Dermis blood vessel endothelial cell (primary cell): ENCODE measurements at places on chromosomes 5 and 9. TPM values are rescaled to one million over a fixed set of nuclear protein-coding genes. Genes with fewer than 3 reads are reported as not detected.

DNA sequence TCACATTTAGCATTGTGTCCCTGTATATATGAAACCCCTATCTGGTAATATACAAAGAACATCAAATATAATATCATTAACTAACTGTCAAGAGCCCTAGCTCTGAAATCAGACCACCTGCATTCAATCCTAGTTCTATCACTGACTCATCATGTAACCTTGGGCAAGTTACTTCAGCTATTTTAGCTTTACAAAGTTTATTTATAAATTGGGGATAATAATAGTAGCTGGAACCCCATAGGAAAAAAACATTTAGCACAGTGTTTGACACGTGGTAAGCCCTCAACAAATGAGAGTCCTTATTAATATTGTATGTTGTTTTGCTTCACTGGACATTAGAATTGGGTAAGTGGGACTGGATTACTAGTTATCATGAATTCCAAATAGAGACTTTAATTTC lies 157.5 kb downstream of the EBF1 start:
- no peak for DNase-seq

DNA sequence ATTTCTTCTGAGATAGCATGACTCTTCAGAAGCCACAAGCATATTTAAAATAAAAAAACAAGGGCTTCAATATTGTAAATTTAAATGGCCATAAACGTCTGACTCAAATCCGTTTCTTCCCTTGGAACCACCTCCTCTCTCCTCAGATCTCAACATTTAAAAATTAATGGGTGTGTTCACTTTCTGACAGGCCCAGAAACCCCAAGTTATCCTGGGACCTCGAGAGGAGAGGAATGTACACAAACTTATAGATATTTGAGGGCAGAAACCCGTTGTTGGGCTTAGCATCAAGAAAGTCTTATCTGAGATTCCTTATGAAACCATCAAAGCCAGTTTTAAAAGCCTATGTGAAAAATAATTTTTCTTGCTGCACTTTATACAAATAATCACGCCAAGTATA lies 29.2 kb downstream of the MLLT3 start:
- DNase-seq, result no peak

DNA sequence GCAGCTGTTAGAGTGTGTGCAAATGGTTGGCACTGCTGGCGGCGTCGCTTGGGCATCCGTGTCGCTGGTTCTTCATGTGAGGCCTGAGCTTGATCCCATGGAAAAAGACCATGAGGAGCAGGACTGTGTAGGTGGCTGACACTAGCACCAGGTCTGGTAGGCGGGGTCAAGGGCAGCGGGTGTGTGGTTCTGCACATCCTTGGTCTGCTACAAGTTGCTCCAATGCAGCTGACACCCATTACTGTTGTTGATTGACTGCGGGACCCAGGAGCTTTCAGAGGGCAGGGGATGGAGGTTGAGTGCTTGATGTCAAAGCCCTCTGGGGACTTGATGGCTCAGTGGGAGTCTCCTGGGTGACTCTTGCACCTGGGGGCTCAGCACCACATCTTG lies 29.0 kb upstream of the PITX1 start:
- DNase-seq, result no peak

DNA sequence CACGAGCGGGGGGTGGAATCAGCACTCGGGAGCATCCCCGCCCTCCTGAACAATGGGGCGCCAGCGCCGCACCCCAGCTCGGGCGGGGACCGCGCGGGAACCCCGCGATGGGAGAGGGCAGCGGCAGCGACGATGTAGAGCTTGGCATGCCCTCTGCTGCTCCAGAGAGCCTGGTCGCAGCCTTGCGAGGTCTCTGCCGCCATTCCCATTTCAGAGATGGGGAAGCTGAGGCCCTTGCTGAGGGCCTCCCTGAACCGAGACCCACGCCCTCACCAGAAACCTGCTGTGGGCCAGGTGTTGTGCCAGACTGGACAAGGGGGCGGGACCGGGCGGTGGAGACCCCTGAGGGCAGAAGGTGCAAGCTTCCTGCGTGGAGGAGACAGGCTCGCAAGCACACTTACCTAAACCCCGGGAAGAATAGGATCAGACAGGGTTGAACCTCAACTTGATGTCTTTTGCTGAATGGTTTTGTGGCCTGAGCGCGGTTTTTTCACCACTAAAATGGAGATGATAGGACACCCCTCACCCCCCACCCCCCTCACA lies 647 bp upstream of the MEGF9 start:
- DNase-seq, result no peak

DNA sequence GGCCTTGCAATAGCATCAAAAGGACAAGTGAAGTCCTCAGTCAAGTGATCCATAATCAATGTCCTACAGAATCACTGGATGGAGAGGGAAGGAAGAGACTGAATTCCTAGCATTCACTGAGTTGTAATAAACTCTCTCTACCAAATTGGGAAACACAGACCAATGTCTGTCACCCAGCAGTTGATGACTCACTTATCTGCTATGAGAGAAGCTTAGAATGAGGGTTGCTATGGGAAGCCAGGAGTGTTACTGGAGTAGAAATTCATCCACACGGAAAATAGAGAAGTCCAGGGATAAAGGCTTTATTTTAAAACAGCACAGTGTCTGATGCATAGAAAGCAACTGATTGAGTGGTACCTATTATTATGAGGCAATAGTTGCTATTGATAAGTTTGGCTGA lies 407.4 kb downstream of the BRINP1 start:
- DNase-seq, result no peak

GRCh38 chr9:121887553-121888437 lies 205.3 kb downstream of the TTLL11 start:
- DNase-seq, result no peak

DNA sequence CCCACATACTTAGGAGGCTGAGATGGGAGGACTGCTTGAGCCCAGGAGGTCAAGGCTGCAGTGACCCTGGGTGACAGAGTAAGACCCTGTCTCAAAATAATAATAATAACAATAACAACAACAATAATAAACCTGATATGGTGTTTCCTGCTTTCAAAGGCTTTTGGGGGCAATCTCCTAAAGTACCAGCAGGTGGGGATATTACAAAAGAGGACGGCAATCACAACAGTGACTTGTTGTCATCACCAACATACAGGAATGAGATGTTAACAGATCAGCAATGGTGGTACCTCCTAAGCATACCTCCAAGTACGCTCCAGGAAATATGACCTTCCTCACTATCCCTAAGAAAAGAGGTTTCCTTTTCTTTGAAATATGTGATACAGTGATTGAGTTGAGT lies 91.1 kb upstream of the RNF180 start:
- peak; percentile 56 for DNase-seq

GRCh38 chr5:124645396-124645795 lies 101.0 kb downstream of the ZNF608 start:
- no peak for DNase-seq

GRCh38 chr5:15612915-15613635 lies 113.1 kb downstream of the FBXL7 start:
- no peak for DNase-seq

- DNase-seq, result no peak
Measured at GRCh38 chr9:21558079-21558478, 76.0 kb upstream of the IFNE start.

MINAR2 gene
- not detected in 2 replicates for total RNA-seq

PCDH12 gene
- 48.2 and 60.9 TPM in 2 replicates for total RNA-seq

DBH gene
- not detected in 2 replicates for total RNA-seq

KCNV2 gene
- total RNA-seq, result not detected in 2 replicates
